ENCODE measurements at places on chromosomes 13 and 19.

- DNase-seq = no peak
Observed at GRCh38 chr19:8680676-8681344, 17.8 kb downstream of the ACTL9 start.

- DNase-seq = no peak
Observed at GRCh38 chr13:73499695-73500094, 440.9 kb downstream of the KLF5 start.

DNA sequence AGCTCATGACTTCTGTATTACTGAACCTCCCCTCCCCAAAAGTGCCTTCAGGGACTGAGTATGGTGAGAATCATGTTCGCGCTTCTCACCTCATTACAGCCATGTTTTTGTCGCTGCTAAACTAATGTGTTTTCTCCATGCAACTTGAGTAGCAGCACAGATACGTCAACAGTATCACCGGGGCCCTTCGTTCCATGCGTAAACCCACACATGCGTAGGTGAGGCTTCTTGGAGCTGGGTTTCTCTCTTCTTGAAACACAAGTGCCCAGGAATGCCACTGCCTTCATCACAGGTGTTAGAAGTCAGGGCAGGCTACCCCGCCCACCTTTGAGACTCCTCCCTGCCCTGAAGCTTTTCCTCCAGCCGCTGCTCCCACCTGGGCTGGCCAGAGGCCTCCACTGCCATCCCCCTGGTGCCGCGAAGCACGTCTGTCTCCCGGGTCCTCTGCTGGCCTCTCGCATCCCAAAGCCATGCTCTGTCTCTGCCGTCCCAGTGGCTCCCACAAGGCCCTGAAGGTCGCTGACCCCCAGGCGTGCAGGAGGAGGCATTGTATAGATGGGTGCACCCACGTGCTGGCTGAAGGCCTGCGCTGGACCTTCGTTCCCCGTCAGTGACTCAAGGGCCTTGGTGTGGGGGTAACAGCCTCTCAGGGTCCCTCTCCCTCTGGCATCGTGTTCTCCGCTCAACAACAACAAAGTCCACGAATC, 135.3 kb upstream of the MCF2L start:
- no peak for DNase-seq

- DNase-seq = no peak
Observed at GRCh38 chr19:10740798-10741197, 22.9 kb downstream of the DNM2 start.

DNA sequence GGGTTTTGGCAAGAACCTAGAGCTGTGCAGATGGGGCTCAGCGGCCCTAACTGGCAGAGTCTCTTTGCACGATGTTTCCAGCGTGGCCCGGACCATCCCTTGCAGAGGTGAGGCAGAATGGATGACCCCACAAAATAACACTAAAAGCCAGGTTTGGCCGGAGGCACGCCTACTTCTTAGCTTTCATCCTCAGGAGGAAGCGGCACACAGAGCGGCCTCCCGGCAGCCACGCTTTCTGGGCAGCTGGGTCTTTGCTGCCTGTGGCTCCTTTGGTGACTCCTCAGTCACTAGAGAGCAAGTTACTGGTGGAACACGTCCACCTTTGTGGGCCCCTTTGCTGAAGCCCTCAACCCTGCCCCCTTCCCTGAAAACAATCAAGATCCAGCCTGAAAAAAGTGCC, 25.2 kb downstream of the TEX29 start:
- DNase-seq = no peak

All from CD4-positive, alpha-beta T cell treated with Interleukin-10 for 1 hour (primary cell).